ENCODE measurements at places on chromosomes 3 and 15.

GRCh38 chr3:12507591-12508281, 23.5 kb downstream of the TSEN2 start:
- DNase-seq: no peak

DNA sequence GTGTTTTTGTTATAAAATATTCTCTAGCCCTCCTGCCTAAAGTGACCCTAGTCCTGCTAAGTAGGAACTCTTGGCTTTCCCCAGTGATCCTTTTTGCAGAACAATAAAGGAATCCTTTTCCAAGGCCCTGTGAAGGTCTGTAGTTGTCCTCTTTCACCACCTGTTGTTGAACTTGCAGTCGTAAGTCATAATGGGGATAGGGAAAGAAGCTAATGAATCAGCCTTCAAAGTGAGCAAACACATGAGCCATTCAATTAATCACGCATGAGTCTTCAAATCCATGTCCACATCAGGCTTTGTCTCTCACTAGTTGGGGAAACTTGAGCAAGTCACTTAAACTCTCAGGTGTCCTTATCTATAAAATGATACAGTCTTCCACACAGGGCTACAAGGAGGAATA, 27.6 kb downstream of the ZNF860 start:
- no peak for DNase-seq

- no peak for DNase-seq
Observed at GRCh38 chr3:56921573-56922453, 120.1 kb upstream of the ARHGEF3 start.

DNA sequence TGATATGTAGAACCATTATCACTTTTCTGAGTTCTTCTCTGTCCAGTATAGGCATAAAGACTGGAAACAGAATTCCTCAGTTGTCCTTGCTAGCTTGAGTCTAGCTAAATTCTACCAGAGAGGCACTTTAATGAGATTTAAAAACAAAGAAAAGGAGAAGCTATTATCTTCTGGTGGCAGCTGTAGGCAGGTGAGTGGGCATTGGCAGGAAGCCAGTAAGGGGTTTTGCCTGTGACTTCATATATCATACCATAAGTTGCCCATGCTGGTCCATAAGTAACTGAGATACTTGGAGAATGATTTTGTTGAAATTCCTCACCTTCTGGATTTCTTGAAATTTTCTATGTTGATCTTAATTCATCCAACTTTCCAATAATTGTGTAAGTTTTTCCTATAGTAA, 402.3 kb upstream of the TGFBR2 start:
- no peak for DNase-seq

DNA sequence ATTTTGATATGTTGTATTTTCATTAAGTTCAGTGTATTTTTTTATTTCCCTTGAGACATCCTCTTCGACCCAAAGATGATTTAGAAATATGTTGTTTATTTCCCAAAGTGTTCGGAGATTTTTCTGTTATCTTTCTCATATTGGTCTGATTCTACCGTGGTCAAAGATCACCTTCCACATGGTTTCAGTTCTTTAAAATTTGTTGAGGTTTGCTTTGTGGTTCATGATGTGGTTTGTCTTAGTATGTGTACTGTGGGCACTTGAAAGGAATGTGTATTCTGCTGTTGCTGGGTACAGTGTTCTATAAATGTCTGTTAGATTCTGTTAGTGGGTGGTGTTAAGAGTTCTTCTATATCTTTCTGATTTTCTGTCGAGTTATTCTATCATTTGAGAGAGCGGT, 103.4 kb upstream of the FHIT start:
- no peak for DNase-seq

DNA sequence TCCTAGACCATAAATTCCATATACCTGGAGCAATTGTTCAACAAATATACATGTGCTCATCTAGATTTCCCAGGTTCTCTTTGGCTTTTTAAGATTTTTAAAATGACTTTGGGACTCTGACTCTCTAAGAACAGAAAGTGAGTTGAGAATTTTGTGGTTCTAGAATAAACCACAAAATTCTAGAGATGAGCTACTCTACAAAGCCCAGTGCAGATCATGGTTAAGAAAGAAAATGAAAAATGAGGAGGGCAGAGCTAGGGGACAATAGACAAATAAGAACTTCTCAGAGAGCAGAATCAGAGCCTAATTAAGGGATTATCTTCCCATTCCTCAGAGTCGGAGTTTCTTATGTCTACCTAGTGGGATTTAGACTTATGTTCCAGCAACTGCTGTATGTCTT, 694.7 kb downstream of the ZNF385D start:
- DNase-seq: no peak

- no peak for DNase-seq
Observed at GRCh38 chr15:48253172-48253571, 47.1 kb downstream of the SLC12A1 start.

- no peak for DNase-seq
Observed at GRCh38 chr15:64112904-64113303, 17.1 kb downstream of the SNX1 start.

DNA sequence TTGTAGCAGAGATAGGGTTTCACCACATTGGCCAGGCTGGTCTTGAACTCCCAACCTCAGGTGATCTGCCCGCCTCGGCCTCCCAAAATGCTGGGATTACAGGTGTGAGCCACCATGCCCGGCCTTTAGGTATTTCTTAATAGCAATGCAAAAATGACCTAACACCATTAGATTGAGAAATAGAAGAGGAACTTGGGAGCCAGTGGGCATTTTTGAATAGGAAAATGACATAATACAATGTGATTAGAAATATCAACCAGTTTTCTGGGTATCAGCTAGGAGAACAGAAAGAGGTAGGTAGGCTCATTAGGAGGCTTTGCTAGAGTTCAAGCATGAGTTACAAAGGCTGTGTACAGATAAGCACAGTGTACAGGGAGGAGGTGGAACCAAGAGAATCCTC, 101.8 kb upstream of the TBC1D5 start:
- no peak for DNase-seq

- no peak for DNase-seq
Observed at GRCh38 chr15:35693886-35694285, 147.9 kb upstream of the DPH6 start.

DNA sequence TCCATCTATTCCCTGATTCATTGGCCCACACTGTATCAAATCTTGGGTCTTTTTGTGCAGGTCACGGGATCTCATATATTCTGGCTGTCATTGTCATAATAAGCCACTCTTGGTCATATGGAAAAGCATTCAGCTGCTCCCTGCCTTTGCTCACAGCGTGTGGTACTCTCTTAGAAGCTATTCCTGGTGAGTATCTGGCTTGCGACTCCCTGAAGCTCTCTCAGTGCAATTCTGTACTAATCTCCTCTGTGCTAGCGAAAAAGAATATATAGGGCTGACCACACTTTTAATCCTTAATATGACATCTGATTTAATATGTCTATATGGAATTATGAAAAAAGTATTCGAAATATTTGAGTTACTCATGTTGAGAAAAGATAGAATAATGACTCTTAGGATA, 440.8 kb upstream of the GBE1 start:
- DNase-seq: no peak

GRCh38 chr3:55647063-55647462, 160.0 kb upstream of the WNT5A start:
- no peak for DNase-seq

DNA sequence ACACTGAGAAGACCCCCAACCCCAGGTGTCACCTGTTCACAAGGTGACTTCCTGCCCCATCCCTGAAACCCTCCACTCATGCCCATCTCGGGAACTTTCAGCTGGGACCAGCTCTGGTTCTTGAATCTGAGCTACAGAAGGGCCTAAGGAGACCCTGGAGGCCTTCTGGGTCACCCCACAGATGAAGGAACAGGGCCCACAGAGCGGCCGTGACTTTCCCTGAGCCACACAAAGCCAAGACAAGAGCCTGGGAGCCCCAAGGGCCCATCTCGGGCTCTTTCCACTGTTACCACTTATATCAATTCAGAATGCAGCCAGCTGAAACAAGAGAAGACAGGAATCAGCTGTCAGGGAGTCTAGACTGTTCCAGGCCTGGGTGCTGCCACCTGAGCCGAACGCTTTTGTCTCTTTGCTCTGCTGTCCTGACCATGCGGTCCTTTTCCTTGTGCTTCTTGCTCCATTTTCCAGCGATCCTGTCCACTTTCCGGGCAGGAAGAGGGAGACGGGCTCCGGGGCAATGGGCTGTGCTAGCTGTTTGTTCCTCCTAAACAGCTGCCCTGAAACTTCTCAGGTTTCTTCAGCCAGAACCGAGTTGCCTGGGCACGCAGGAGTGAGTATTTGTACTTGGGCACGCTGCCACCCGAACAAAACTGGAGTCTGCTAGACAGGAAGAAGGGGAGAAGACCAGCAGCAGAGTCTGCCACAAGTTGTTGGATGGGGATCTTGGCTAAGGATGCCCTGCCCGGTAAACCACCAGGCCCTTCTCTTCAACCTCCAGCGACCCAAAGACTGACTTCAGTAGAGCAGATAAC, 28.0 kb upstream of the PIGZ start:
- no peak for DNase-seq

DNA sequence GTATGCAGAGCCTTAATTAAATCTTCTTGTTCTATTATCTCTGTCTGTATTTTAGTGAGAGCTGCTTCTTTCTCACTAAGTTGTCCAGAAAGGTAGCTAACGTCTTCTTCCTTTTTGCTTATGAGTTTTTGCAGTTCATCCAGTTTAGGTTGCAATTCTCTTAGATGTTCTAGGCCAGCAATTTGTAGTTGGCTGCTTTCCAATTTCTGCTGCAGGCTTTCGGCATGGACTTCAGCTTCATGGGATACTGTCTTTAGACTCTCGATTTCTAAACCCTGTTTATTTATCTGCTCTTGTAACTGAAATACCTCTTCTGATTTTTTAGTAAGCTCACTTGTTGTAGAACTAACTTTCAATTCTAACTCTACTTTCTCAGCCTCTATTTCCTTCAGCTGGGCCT, 35.5 kb upstream of the HCLS1 start:
- DNase-seq: no peak

DNA sequence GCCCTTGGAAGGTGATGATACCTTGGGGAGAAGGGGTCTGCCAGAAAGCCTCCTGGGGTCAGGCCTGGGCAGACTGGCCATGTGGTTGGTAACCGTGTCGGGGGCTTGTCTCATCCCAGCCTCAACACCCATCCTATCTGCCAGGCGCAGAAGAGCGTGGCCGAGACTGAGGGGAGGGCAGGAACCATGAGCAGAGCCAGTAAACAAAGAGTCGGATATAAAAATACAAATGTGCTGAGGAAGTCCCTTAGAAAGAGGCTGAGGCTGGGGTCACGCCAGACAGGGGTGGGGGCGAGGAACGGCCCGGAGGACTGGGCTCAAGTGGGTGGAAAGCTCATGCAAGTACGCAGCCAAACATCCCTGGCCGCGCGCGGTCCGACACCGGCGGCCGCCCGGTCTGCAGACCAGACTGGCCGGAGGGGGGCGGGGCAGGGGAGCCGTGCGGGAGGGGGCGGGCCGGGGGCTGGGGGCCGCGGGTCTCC, 1.9 kb downstream of the CAMK2N2 start:
- DNase-seq: no peak

- no peak for DNase-seq
Observed at GRCh38 chr3:117820658-117821299, 1111.2 kb downstream of the TUSC7 start.

- DNase-seq: no peak
Observed at GRCh38 chr3:136353461-136353860, 103.3 kb downstream of the PCCB start.

DNA sequence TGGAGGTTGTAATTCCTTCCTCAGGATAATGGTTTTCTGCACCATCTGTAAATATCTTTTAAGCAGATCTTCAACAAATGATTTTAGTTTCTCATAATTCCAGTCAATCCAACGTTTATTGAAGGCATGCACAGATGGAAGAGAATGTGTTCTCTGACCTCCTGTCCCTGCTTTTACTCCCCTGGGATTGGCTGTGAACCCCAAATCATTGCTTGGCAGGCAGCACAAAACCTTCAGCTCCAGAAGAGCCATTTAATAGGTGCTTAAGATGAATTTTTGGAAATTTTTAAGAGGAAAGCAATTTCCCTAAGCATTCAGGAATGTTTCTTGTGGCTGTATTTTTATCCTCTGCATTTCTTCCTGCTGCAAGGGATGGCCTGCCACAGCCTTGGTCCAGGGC, 25.5 kb upstream of the THSD4 start:
- DNase-seq: no peak

DNA sequence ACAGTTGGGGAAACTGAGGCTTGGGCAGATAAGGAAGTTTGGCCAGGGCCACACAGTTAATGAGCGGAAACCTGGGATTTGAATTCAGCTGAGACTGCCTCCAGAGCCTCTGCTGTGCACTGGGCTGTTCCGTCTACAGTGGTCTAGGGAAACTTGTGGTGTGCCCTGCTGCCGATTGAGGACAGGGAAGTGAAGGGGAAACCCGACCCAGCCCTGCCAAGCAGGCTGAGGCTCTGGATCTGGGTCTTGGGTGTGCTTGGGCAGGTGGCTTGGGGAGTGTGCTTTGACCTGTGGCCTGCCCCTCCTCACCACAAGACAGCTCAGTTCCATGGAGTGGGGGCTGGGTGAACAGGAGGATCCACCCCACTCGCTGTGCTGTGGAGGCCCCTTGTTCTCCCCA, 17.6 kb downstream of the NISCH start:
- DNase-seq: no peak

GRCh38 chr3:136559896-136560295, 192.3 kb downstream of the STAG1 start:
- no peak for DNase-seq

DNA sequence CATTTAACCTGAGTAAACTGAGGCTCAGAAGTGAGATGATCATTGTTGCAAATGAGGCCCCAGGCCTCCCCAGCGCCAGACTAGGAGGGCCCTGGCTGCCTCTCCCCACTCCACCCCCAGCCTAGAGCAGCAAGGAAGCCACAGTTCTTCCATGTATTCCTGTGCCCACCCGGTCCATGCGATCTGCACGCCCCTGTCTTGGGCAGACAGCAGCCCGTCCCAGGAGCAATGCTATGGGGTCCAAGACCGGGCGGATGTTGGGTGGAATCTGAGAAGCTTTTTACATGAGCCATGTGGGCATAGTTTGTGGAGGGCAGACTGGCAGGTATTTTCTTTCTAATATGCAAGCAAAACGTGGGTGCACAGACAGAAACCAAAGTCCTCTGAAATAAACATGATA, 15.1 kb downstream of the SH2D7 start:
- DNase-seq: no peak

GRCh38 chr3:117141812-117142211, 432.2 kb downstream of the TUSC7 start:
- no peak for DNase-seq

GRCh38 chr3:144866476-144866875, 894.9 kb downstream of the DIPK2A start:
- no peak for DNase-seq

- no peak for DNase-seq
Observed at GRCh38 chr3:66483409-66483906, 17.4 kb downstream of the LRIG1 start.

DNA sequence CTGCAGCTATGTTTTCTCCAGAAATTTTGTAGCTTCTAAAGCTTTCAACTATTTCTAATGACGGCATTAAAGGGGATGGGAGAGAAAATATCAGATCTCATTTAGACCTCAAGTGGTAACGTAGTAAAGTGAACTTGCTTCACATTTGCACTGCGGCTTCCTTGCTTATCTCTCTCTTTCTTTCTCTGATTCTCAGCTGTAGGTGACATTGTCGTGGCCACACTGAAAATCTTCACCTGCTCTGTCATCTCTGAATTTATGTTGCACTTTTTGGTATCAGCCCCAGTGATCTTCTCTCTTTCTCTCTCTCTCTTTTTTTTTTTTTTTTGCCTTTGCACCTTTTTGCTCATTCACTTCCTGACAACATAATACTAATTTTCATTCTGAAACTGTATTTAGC, 254.1 kb upstream of the SATB1 start:
- DNase-seq: no peak

All from NCI-H774 (cell line).